ENCODE measurements at places on chromosomes 5 and 9. TPM values are rescaled to one million over a fixed set of nuclear protein-coding genes. Genes with fewer than 3 reads are reported as not detected.

The AGTPBP1 gene
- 41.6 TPM for total RNA-seq

The MEIKIN gene
- 2.1 TPM for total RNA-seq

The GKAP1 gene
- 4.6 TPM for total RNA-seq

The SLC4A9 gene
- 0.26 TPM for total RNA-seq

The OTP gene
- total RNA-seq = not detected

The SV2C gene
- 0.02 TPM for total RNA-seq

The SLC24A2 gene
- not detected for total RNA-seq

The SPDL1 gene
- total RNA-seq = 32.7 TPM

The SLC36A3 gene
- total RNA-seq = not detected

The CTSL gene
- 26.1 TPM for total RNA-seq

The LIX1 gene
- total RNA-seq = not detected

The PRRX2 gene
- 0.58 TPM for total RNA-seq

The SLC35A4 gene
- 69.7 TPM for total RNA-seq

The MPDZ gene
- not detected for total RNA-seq

The IFNA21 gene
- not detected for total RNA-seq

The FBP2 gene
- not detected for total RNA-seq

The ZNF618 gene
- 0.33 TPM for total RNA-seq

The GARIN3 gene
- 1.4 TPM for total RNA-seq

The RAD1 gene
- total RNA-seq = 38.3 TPM
